Right atrium auricular region (tissue), 2 donors: ENCODE measurements at places on chromosomes 12 and 14.
A peak's percentile ranks its signal among the peaks of the same experiment; 100 is the strongest.

- H3K27ac ChIP-seq = peak within 1 kb of the TSS; percentile 91
- no peaks in the 10 kb centered on the region for H3K27me3 ChIP-seq
- H3K4me3 ChIP-seq = peak within 1 kb of the TSS; percentile 91
- peak; percentile 74 for DNase-seq
- peaks cover 58% of the 10 kb centered on the region for H3K4me1 ChIP-seq
These were observed at the start of gene VASH1 for GRCh38 chr14:76761136-76761959. VASH1 (plus strand) TSS chr14:76761468; CDS start chr14:76762822, 1,354 bp downstream.

DNA sequence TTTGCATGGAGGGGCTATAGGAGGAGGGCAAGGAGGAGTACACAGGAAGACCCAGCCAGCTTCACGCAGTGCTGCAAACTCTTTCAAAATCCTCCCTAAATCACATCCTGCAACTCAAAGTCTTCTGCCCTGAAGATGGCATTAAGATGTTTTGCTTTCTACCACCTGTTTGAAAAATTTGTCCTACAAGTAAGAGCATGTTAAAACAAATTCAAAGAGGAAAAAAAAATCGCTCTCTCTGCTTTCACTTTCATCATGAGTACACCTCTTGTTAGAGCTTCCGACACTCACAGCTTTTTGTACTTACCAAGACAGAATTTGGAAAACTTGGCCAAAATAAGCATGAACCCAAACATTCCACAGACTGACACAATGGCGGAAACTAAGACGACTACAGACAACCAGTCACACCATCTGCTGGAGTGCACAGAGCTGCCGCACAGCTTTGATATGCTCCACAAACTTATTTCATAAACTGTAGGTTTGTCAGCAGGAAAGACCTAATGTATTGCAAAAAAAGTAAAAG, 21.3 kb downstream of the GCH1 start:
- DNase-seq = no peak
- H3K4me1 ChIP-seq = no peaks in the 10 kb centered on the region
- peak overlapping the region; percentile 66 for H3K27ac ChIP-seq
- peak overlapping the region; percentile 21 for H3K4me3 ChIP-seq
- H3K27me3 ChIP-seq = no peaks in the 10 kb centered on the region

DNA sequence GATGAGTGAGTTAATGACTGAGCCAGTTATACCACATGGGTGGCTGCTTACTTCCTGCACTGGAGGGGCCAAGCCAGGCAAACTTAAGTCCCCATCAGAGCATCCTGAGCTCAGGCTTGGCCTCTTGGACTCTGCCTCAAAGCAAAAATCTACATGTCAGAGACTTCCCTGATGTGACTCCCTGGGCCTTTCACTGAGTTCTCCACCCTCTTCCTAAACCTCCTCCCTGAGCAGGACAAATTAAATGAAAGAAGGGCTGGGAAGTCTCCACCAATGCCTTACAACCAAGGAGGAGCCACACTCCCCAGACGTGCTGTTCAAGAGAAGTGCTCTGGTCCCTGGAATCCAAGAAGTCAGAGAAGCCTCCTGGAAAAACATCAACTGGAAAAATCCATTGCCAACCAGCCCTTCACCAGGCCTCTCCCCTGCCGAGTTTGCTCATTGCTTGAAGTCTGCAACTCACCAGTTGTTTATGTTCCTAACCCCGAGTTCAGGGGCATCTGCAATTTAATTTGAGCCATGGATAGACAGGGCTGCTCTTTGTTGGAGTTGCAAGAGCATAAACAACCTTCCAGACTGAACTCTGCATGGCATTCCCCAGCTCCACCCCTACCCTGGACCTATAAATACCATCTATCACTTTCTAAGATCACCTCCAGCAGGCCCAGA, 160.5 kb downstream of the ANO2 start:
- H3K4me3 ChIP-seq = no peak overlapping the region
- no peaks in the 10 kb centered on the region for H3K36me3 ChIP-seq
- no peak overlapping the region for H3K27ac ChIP-seq
- peak; percentile 51 for DNase-seq
- no peaks in the 10 kb centered on the region for H3K27me3 ChIP-seq

DNA sequence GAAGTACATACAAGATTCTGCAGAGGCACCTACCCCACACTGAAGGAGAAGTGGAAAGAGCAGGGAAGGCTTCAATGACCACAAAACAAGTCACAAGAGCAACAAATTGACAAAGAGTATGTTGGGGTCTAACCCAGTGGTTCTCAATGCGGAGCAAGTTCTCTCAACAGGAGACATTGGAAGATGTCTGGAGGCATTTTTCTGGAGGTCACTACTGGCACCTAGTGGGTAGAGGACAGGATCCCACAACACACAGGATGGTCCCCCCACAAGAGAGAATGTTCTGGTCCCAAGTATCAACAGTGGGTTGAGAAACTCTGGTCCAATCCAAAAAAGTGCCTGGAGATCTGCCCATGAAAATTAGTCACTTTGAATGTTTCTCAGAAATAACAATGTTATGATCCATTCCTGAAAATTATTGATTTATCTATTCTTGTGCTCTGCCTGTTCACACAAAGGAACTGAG, 3.4 kb downstream of the SSH1 start:
- H3K27me3 ChIP-seq = no peaks in the 10 kb centered on the region
- peak; percentile 80 for DNase-seq
- no peak overlapping the region for H3K4me3 ChIP-seq
- H3K4me1 ChIP-seq = peaks cover 92% of the 10 kb centered on the region

DNA sequence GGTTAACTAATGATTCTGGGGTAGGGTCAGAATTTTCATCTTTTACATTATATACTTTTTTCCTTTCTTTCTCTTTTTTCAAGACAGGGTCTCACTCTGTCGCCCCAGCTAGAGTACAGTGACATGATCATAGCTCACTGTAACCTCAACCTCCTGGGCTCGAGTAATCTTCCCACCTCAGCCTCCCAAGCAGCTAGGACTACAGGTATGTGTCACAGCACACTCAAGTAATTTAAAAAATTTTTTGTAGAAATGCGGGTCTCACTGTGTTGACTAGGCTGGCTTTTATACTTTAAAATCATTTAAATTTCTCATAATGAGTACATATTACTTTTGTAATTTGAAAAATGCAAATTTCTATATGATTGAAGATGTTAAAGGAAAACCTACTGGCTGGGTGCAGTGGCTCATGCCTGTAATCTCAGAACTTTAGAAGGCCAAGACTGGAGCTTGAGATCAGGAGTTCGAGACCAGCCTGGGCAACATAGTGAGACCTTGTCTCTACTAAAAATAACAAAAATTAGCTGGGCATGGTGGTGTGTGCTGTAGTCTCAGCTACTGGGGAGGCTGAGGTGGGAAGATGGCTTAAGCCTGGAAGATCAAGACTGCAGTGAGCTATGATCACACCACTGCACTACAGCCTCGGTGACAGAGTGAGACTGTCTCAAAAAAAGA, 25.7 kb downstream of the R3HDM2 start:
- H3K4me1 ChIP-seq = no peaks in the 10 kb centered on the region
- no peaks in the 10 kb centered on the region for H3K27me3 ChIP-seq
- no peak for DNase-seq
- H3K4me3 ChIP-seq = no peak overlapping the region
- no peak overlapping the region for H3K27ac ChIP-seq
- H3K36me3 ChIP-seq = no peaks in the 10 kb centered on the region

- no peaks in the 10 kb centered on the region for H3K27me3 ChIP-seq
- no peak for DNase-seq
- no peak overlapping the region for H3K4me3 ChIP-seq
- no peak overlapping the region for H3K27ac ChIP-seq
- H3K36me3 ChIP-seq = peaks cover 99% of the 10 kb centered on the region
These were observed 52.2 kb downstream of the DYNC1H1 start for GRCh38 chr14:102016420-102017090.

- H3K27ac ChIP-seq = no peak overlapping the region
- no peak for DNase-seq
- no peaks in the 10 kb centered on the region for H3K27me3 ChIP-seq
- H3K36me3 ChIP-seq = no peaks in the 10 kb centered on the region
- no peaks in the 10 kb centered on the region for H3K4me1 ChIP-seq
- H3K4me3 ChIP-seq = no peak overlapping the region
These were observed 64.7 kb upstream of the STAC3 start for GRCh38 chr12:57315681-57316080.

DNA sequence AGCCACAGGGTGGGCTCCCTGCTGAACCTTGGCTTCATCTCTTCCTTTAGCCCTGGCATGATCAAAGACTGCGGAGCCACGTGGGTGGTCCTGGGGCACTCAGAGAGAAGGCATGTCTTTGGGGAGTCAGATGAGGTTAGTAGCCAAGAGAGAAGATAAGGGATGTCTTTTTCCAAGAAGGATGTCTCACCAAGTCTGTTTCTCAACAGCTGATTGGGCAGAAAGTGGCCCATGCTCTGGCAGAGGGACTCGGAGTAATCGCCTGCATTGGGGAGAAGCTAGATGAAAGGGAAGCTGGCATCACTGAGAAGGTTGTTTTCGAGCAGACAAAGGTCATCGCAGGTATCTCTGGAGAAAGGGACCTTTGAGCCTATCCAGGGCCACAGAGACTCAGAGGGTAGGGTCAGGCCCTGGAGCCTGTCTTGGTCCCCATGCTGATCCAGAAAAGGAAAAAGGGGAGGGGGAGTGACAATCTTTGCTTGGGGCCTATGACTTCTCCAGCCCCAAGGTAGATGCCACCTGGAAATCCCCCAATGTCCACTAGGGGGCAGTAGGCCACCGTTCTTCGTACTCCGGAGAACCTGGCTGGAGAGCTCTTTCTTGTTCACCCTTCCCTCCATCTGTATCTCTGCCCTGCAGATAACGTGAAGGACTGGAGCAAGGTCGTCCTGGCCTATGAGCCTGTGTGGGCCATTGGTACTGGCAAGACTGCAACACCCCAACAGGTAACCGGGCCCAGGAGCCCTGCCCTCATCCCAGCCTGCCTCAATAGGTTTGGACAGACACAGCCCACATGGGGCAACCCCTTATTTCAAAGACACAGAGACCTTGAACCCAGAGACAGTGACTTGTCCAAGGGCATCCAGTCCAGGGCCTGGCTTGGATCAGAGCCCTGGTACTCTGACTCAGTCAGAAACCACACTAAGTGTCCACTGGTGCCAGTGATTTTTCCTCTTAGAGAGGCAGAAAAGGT, 2.0 kb downstream of the TPI1 start:
- H3K27me3 ChIP-seq = no peaks in the 10 kb centered on the region
- DNase-seq = peak; percentile 86
- H3K36me3 ChIP-seq = peaks cover 24% of the 10 kb centered on the region
- peaks cover 60% of the 10 kb centered on the region for H3K4me1 ChIP-seq
- peak overlapping the region; percentile 93 for H3K27ac ChIP-seq

DNA sequence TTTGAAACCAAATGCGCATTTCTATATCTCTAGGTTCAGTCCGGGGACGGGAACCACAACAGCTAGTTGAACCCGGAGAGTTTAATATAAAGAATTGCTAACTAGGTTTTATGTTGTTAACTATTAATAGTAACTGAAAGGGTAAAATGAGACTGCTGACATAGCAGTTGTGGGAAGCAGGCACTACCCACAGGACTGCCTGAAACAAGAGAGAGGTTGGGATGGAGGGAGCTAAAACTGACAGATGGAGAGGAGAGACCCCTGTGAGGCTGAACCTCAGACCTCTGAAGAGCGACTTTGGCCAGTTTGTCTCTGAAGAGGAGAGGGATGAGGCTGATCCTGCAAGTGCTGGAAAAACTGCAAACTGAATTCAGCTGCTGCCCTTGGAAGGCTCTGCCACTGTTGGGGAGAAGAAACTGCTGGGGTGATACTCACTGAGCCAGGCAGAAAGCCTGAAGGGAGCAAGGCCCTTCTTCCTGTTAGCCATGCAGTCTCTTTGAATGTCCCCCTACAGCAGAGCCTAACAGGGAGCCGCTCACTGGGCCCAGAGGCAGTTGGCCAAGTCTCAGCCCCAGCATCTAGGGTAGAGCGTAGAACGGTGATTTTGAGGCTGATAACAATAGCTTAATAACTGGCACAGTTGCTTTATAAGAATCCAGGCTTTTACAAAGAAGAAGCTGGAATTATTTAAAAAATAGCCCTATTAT, 172.2 kb downstream of the NPAS3 start:
- H3K36me3 ChIP-seq = no peaks in the 10 kb centered on the region
- no peak for DNase-seq
- H3K4me3 ChIP-seq = no peak overlapping the region
- H3K27ac ChIP-seq = no peak overlapping the region
- no peaks in the 10 kb centered on the region for H3K4me1 ChIP-seq

DNA sequence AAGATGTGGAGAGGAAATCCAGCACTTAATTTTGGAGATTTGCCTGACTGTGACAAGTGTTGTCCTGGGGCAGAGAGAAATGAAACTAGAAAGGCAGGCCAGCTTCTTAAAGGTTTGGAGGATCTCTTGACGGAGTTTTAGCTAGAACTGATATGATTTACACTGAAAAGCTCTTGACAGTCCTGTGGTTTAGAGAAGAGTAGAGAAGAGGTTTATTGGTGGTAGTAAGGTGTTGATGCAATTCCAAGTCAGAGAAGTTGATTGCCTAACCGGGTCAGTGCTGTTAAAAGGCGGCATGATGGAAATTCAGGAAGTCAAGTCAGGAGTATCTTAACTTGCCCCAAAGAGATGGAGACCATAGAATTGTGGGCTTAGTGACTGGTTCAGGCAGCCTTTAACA, 89.0 kb upstream of the TRAF3 start:
- H3K27ac ChIP-seq = no peak overlapping the region
- DNase-seq = no peak
- no peaks in the 10 kb centered on the region for H3K27me3 ChIP-seq
- peaks cover 6% of the 10 kb centered on the region for H3K4me1 ChIP-seq

GRCh38 chr14:52434955-52435354, 117.3 kb downstream of the TXNDC16 start:
- H3K36me3 ChIP-seq = peaks cover 8% of the 10 kb centered on the region
- H3K27ac ChIP-seq = no peak overlapping the region
- no peak overlapping the region for H3K4me3 ChIP-seq
- DNase-seq = no peak

- no peaks in the 10 kb centered on the region for H3K36me3 ChIP-seq
- H3K27ac ChIP-seq = no peak overlapping the region
- H3K4me1 ChIP-seq = no peaks in the 10 kb centered on the region
- no peak for DNase-seq
- no peak overlapping the region for H3K4me3 ChIP-seq
- no peaks in the 10 kb centered on the region for H3K27me3 ChIP-seq
These were observed 254.0 kb upstream of the KITLG start for GRCh38 chr12:88834226-88834625.

DNA sequence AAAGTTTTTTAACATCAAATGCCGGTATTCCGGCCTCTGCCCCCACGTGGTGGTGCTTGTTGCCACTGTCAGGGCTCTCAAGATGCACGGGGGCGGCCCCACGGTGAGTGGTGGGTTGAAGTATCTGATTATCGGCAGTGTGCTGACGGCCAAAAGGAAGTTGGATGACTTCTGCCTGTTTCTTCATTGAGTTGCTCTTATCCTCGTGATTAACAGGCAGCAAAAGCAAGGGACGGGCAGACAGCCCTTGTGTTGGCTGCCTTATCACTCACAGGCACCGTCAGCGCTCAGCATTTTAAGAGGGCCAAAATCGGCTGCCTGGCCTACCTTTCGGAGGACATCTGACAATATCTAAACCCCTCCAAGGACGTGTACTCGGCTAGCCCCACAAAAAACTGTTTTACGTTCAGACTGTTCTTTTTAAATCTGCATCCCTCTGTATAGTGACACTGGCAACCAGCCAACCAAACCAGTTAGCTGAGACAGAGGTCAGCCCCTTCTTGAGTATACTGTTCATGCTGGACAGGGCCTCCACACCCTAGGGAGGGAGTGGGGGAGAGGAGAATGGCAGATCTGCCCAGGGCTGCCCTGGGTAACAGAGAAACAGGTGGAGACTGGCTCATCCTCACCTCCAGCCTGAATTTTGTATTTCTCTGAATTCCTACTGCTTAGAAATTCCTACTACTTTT, 22.9 kb upstream of the AKAP5 start:
- DNase-seq = peak; percentile 66
- H3K4me3 ChIP-seq = no peak overlapping the region
- H3K27ac ChIP-seq = peak overlapping the region; percentile 72
- peaks cover 8% of the 10 kb centered on the region for H3K36me3 ChIP-seq
- no peaks in the 10 kb centered on the region for H3K4me1 ChIP-seq
